ENCODE measurements at places on chromosomes 2 and 18.

- no peak for DNase-seq
Observed at GRCh38 chr2:197261808-197262226, 48.8 kb downstream of the ANKRD44 start.

DNA sequence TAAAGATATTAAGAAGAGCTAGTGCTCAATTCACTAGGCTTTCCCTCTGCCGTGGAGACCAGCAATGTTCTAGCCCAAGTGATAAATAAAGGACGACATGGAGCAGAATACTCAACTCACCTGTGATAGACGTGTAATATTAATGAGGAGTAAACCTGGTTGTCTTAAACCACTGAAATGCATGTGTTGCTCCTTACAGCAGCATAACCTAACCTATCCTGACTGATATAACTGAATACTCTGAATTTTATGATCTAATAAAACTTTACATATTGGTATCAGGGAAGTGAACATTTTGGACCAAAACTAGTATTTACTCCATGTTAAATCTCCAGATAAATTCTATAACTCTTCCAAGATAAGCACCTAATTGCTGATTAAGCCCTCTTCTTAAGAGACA is 531.0 kb downstream of the METTL4 start:
- no peak for DNase-seq

DNA sequence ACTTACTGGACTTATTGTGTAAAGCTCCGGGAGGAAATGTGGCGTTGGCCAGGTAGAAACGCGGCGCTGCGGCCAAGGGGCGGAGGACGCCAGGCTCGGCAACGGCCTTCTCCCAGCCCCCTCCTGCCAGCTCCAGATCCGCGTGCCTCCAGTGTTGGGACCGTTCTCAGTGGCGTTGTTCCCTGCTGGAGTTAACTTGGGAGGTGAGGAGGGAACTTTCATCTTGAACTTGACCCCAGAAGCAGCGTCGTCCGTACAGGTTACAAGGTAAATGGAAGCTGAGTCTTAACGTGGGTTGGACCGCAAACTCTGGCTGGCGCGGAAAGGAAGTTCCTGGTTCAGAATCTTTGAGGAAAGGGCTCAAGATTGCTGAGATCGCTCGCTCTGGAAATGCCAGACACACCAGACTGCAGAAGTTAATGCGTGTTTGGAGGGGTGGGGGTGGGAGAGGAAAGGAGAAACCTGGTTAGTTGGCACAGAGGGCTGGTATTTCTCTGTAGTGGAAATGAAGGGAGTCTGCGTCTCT is 1.3 kb downstream of the TANC1 start:
- DNase-seq, result no peak

GRCh38 chr2:135890835-135891234 is 14.6 kb upstream of the MCM6 start:
- DNase-seq, result no peak

DNA sequence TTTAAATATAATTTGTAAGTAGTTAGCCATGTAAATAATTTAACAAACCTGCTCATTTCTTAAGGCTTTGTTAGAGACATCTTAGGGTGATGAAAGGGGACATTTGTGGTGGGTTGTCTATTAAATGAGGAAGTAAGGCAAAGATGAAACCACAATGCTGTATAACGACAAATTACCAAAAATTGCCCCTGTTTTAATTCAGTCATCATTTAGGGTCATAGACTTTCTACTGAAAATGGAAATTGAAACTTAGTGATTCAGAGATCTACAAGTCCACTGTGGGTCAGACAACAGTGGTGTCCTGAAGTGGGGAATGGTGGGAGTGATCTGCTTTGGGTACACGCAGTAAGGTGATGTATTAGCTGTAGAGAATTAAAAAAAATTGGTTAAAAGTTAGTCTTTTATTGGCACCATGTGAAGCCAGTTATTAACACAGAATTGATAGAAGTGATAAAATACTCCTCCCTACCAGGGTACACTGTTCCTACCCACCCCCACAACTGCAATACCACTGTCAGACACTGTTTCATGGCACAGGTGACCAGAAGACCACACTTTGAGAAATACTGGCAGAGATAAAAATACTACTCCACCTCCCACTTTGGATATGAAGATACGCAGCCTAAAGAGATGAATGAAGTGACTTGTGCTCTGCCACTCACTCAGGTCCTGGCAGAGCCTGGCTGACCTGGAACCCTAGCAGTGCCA is 13.4 kb downstream of the CERS6 start:
- DNase-seq, result no peak

GRCh38 chr18:51513517-51513916 is 316.0 kb upstream of the MEX3C start:
- no peak for DNase-seq

- no peak for DNase-seq
Observed at GRCh38 chr2:231861288-231861931, 64.8 kb downstream of the NPPC start.

DNA sequence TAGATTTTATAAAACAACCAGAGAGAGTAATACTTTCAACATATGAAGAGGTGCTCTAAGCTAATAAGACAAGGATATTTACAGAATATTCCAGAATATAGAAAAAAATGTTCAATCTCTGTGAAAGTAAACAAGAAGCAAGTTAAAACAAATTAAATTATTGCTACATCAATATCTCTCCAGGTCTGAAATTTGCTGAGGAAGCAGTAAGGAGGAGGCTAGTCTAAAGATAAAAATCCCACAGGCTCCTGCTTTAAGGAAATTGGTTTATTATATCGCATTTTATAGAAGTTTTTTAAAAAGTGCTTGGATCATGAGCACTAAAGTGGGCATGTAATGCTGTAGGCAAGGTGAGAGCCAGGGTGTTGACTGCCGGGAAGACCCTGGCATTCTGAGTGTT is 39.7 kb upstream of the ASB18 start:
- DNase-seq, result no peak

GRCh38 chr2:116810071-116810470 is 1004.4 kb upstream of the DDX18 start:
- no peak for DNase-seq

DNA sequence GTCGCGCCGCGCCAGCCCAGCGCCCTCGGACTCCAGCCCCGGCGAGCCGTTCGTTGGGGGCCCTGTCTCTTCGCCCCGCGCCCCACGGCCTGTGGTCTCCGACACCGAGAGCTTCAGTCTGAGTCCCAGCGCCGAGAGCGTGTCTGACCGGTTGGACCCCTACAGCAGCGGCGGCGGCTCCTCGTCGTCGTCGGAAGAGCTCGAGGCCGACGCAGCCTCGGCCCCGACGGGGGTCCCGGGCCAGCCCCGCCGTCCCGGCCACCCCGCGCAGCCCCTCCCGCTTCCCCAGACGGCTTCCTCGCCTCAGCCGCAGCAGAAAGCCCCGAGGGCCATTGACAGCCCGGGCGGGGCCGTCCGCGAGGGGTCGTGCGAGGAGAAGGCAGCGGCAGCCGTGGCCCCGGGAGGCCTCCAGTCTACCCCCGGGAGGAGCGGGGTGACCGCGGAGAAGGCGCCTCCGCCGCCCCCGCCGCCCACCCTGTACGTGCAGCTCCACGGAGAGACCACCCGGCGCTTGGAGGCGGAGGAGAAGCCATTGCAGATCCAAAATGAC is 1.4 kb downstream of the PHLPP1 start:
- no peak for DNase-seq

- DNase-seq, result no peak
Observed at GRCh38 chr2:73285159-73285739, 971 bp upstream of the FBXO41 start.

DNA sequence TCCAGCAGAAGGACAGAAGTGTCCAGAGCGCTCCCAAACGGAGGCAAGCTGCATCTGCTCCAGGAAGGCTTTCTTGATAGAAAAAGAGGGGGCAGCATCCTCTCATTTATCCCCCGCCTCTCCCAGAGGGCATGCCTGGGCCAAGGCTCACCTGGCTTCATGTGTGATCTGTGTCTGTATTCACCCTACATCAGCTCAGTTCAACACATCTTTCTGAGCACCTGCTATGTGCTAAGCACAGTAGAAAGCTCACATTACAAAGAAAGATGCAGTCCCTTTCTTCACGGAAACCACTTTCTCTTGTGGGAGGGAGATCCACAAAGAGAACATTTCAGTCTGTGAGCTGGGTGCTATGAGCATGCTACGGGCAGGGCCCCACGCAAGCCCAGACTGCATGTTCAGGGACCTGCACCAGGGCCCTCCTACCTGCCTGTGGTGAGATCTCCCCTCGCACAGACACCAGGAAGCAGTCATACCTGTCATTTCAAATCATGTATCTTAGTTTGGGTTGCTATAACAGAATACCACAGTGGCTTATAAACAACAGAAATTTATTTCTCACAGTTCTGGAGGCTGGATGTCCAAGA is 90.7 kb downstream of the PDCL3 start:
- DNase-seq, result no peak

- no peak for DNase-seq
Observed at GRCh38 chr2:168944065-168944464, 43.0 kb downstream of the G6PC2 start.

- DNase-seq, result no peak
Observed at GRCh38 chr2:181307203-181307991, 149.8 kb upstream of the ITGA4 start.

GRCh38 chr2:10204326-10205161 is 82.0 kb downstream of the RRM2 start:
- DNase-seq, result no peak

GRCh38 chr2:205288686-205289085 is 393.6 kb upstream of the NRP2 start:
- DNase-seq, result no peak

GRCh38 chr18:29879763-29880162 is 1162.8 kb downstream of the DSC3 start:
- no peak for DNase-seq

GRCh38 chr2:128591022-128591860 is 272.6 kb upstream of the HS6ST1 start:
- no peak for DNase-seq

DNA sequence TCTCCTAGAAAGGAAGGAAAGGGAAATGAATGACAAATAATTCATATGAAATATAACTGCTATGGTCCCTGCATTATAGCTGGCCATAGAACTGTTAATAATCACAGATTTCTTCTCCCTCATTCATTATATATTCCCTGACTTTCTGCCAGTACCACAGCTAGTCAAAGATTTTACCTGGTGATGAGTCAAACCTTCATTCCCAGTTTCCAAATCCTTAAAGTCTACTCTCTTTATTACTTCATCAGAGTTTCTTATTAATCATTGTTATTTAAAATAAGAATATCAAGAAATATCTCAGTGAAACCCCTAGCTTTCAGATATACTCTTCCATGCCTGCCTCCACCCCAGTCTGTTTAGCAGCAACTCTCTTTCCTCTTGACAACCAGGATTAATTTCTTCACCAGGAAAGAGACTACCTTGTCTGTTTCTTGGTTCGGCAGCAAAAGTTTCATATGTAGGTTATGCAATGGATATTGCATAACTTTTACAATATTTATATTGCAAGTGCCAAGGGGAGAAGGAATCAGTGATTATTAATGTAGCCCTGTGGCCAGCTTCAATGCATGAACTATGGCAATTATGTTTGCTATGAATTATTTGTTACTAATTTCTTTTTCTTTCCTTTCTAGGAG is 533.8 kb downstream of the FBXO15 start:
- DNase-seq, result no peak

GRCh38 chr18:62091487-62092120 is 95.3 kb downstream of the PIGN start:
- no peak for DNase-seq

- DNase-seq, result no peak
Observed at GRCh38 chr2:54701029-54701428, 22.4 kb upstream of the EML6 start.

DNA sequence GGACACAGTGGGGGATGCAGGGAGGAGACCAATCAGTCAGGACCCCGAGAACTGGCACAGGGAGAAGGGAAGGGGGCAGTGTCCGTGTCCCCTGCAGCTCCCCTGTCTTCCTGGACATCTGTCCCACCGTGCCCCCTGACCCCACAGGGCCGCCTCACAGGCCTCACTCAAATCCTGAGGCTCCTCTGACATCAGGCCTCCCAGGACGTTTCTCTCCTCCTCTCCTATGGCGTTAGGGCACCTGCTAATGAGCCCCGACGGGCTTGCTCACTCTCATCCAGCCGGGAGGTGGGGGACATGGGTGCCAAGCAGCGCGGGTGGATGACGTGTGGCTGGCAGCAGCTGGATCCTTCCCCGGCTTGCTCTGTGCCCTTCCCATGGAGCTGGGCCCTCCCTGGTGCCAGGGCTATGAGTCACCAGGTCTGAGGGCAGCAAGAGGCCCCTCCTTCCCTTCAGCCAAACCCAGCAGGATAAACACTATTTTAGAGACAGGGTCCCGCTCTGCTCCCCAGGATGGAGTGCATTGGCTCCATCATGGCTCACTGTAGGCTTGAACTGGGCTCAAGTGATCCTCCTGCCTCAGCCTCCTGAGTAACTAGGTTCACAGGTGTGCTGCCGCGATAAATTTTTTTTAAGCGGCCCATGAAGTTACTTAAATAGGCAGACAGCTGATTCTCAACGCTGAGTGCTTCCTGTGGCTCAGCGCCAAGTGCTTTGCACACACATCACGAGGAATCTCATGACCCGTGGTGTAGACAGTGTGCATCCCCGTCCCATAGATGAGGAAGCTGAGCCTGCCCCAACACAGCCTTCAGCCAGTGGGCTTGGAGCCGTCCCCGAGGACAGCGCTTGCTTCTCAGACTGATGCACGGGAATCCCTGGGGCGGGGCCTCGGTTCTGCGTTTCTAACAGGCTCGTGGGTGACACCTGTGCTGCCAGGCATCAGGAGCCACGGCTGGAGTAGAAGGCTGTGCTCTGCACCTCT is 64.5 kb upstream of the HDAC4 start:
- DNase-seq, result no peak

GRCh38 chr2:138931284-138932256 is 151.4 kb upstream of the NXPH2 start:
- DNase-seq, result no peak

GRCh38 chr2:758073-758820 is 81.0 kb upstream of the TMEM18 start:
- DNase-seq, result no peak

DNA sequence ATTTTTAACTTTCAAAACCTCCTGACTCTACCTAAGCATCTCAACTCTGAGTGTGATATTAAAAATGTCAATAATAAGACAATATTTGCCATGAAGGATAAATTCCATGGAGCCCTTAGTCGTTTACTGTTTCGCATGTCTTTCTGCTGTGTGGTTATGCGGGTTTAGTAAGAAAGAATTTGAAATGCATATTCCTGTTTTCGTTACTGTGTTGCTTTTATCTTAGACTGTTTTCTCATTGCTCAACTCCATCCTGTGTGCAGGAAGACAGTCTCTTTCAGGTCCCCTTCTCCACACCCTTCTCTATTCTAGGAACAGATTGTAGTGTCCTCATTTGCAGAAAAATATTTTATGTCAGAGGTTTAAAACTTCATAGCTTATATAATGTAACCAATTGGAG is 82.5 kb upstream of the MAP3K20 start:
- no peak for DNase-seq

Data from stimulated activated CD4-positive, alpha-beta T cell treated with anti-CD3 and anti-CD28 coated beads, Interleukin-1b, Interleukin-23, amount 100 ng/mL, for 1 hour (primary cell).